ENCODE measurements at places on chromosomes 6 and 20.

DNA sequence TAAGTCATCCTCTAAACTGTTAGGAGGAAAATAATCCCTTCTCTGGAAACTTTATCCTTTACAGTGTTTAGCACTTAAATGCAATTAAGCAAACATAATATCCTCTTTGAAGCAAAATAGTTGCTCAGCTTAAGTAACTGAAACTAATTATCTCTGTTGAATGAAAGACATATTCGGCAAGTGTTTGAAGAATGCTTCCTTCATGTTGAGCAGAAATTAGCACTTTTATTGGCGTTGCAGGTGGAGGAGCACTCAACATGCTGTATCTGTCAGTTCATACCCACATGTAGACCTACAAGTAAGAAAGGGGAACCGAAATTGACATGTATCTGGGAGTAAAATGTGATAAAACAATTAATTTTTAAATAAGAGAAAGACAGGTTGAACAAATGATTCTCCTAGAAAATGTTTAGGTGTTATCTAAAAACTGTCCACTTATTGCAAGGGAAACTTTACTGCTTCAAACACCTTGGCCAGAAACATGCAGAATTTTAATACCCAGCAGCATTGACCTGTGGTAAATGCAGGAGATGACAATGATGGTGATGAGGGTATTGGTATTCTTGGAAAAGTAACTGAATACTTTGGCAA is 987.0 kb upstream of the MAP3K7 start:
- no peak for DNase-seq

GRCh38 chr6:84597238-84597875 is 167.0 kb downstream of the TBX18 start:
- no peak for DNase-seq

- peak; percentile 2 for DNase-seq
Measured at GRCh38 chr20:46204594-46205186, 86.6 kb downstream of the CD40 start.

GRCh38 chr6:73451223-73452106 is 632 bp downstream of the CGAS start:
- peak; percentile 44 for DNase-seq

- DNase-seq, result no peak
Measured at GRCh38 chr6:10843554-10843953, 5.2 kb upstream of the MAK start.

DNA sequence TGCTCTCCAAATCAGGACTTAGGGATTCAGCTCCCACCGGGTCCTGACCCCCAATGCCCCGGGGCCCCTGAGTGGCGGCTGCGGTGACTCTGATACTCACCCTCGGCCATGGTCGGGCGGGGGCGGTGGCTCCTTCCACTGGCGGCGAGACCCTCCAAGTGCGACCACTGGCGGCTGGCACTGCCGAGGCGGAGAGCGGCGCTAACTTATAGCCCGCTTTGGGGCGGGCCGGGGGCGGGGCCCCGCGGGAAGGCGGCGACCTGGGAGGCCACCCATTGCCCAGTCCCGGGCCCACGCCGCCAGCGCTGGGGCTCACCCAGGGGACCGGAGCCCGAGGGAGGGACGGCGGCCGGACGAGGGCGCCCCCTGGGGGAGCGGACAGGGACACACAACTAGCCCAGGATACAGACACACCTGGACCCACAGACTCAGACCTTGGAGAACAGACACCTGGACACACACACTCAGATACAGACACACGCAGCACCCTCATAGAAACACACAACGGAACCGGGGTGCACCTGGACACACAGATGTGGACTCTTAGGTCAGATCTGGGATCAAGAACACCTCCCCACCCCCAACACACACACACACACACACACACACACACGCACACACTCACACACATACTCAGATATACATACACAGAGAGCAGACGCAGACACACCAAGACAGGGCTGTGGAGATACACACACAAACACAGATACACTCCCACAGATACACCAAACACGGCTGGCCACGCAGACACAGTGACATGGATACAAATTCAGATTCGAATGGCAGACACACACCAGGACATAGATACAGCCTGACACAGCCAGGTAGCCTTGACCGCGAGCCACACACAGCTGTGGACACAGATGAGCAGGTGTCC is at the start of gene TGM2:
TSS of gene TGM2 (minus strand) at position 182 of the 877 bp plus-strand sequence. CDS start at position 110, 72 bp downstream.
- DNase-seq, result peak; percentile 42

GRCh38 chr6:143123081-143123480 is 62.4 kb downstream of the AIG1 start:
- no peak for DNase-seq

- DNase-seq, result no peak
Measured at GRCh38 chr6:90364286-90364685, 67.6 kb upstream of the BACH2 start.

DNA sequence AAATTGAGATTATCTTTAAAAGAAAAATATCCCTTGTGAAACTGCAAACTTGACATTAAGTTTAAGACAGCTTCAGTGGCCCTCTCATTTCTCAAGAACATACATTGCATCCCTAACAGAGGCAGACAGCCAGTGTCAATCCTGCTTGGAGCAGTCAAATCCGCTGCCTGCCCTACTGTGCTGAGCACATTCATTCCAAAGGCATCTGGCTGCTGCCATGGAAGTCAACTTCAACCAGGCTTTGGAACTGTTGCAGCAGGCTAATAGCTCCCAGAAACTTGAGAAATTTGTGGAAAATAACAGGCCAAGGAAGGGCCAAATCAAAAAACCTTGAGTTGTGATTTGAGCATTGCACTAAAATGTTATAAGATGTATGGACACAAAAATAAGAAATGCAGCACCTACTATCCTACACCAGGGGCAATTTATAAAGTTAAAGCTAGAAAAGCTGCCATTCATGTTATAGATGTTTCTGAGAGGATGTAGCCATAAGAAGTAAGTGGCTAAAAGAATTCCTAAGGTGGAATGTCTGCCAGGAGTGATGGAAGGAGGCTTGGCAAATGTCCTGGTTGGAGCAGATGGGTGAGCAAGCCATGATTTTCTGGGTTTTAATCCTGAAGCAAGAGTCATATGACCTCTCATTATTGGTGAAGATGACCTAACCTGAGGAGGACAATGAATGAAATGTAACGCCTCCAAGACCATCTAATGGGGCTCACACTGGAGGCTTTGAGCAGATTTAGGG is 31.4 kb upstream of the HAO1 start:
- no peak for DNase-seq

GRCh38 chr6:155980768-155981079 is 525.1 kb upstream of the NOX3 start:
- no peak for DNase-seq

- peak; percentile 39 for DNase-seq
Measured at GRCh38 chr6:6724539-6725467, 136.3 kb downstream of the LY86 start.

DNA sequence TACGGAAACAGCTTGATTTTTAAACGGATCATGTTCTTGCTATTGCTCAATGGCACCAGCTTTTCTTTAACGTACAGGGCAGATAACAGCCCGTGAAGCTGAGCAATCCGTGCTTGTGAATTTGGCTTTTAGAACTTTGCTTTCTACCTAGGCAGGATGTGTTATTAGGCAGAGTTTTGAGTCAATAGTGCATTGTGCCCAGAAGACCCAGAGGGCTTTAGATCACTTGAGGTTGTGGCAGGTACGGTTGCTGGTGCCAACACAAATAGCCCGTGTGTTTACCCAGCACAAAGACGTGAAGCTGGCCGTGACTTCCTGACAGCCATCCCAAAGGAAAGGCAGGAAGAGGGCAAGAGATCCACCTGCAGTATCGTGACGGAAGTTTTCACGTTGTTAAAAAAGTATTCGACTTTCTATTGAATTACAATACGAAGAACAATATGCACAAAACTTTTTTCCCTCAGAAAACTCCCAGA is 117.4 kb upstream of the FRMD1 start:
- DNase-seq, result no peak

DNA sequence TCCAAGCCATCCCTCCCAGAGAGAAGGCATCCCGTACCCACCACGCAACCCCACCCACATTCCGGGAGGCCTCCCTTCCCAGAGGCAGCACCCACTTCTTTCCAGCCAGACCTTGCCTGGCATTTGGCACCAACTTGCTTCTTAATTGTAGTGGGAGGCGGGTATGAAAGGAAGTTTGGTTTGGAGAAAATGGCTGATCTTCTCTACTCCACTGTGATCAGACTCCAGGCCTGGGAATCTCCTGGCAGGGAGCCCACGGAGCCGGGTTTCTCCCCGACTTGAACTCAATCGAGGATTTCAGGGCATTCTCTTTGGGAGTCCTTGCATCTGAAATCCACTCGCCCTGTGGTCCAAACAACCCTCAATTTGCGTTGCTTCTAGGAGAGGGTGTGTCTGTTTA is 107.1 kb downstream of the ZDHHC14 start:
- no peak for DNase-seq

- DNase-seq, result no peak
Measured at GRCh38 chr6:164690702-164691500, 618.5 kb downstream of the C6orf118 start.

DNA sequence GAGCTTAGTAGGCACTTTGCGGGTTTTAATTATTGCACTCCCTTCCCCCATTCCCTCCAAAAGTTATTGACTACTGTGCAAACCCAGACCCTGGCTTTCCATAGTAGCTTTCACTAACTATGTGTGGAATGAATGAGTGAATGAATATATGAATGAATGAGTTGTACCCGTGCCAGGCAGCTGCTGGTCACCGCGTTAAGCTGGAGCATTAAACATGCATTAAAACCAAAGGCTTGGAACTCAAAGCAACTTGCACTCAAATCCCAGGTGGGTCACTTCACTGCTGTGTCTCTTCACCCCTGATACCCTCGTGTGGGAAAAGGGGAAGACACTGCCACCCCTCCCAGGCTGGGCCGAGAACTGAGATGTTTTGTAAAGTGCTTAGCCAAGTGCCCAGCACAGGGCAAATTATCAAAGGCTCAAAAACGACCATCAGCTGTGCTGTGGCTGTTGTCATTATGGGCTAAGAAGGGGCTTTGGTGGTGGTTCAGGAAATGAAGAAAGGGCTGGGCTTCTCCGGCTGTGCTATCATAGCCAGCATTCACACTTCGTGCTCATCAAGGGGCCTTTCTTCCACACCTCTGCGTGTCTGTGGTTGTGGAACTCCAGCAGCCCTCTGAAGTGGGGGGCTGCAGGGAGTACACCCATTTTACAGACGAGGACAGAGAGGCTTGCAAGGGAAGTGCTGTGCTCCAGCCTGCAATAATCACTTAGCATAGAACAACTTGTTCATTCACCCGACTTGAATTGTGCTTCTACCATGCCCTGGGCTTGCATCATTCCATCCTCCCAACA is 60.2 kb upstream of the STX16 start:
- DNase-seq, result peak; percentile 0

DNA sequence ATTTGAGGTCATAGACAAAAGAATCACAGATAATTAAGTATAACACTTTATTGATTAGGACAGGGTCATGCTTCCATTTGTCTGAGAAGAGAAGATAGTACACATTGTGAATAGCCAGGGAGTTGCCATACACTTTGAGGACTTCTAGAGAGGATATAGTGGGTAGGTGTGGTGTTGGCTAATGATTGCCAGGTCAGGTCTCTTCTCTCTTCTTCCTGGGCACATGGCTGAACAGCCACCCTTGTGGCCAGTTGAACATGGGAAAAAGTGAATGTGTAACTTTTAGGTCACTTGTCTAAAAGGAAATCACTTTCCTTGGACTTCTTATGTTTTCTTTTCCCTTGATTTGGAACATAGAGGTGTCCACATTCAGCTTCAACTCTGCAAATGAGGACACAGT is 772.1 kb upstream of the MAP3K7 start:
- DNase-seq, result no peak

- no peak for DNase-seq
Measured at GRCh38 chr6:143579703-143580102, 68.2 kb upstream of the FUCA2 start.

DNA sequence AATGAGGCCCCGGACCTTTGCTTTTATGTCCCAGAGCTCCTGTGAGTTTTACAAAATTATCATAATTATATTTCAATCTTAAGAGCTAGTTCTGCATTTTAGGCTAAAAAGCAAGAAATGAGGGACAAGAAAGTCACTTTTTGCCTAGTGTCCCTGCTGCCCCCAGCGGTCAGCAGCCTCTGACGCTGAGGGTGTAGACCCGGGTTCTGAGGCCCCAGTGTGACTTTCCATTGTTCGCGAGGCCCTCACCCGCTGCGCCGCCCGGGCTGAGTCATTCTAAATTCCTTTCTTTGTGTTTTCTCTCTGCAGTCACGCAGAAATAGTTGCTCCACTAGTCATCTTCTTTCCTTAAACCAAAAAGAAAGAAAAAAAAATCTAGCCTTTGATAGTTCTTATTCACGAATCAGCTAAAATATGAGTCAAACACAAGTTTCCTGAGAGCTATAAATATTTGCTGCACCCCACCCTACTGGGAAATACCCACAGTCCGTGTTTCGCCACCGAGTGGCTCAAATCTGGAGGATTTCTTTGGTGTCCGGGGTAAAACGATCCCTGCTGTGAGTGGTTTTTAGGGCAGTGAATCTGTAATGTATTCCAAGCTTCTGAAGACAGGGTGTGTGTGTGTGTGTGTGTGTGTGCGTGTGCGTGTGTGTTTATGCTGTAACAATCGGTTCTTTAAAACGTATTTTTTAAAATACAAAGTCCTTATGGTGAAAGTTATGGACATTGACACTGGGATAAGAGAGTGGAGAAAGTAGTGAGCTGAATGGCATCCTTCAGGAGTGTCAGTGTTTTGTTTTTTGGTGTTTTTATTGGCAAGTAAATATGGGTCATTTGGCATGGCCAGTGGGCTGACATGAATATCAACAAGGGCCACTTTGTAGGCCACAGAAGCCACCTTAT is 59.7 kb upstream of the EEF1A1 start:
- DNase-seq, result peak; percentile 77

GRCh38 chr6:151494235-151494935 is 568 bp downstream of the CCDC170 start:
- DNase-seq, result no peak

DNA sequence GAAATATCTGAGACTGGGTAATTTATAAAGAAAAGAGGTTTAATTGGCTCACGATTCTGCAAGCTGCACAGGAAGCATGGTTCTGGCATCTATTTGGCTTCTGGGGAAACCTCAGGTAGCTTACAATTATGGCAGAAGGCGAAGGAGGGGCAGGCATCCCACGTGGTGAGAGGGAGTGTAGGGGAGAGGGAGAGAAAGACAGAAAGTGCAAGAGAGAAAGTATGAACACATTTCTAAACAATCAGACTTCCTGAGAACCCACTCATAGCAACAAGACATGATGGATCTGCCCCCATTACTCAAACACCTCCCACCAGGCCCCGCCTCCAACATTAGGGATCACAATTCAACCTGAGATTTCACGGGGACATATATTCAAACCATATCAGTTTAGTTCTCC is 107.4 kb downstream of the PERP start:
- DNase-seq, result no peak

DNA sequence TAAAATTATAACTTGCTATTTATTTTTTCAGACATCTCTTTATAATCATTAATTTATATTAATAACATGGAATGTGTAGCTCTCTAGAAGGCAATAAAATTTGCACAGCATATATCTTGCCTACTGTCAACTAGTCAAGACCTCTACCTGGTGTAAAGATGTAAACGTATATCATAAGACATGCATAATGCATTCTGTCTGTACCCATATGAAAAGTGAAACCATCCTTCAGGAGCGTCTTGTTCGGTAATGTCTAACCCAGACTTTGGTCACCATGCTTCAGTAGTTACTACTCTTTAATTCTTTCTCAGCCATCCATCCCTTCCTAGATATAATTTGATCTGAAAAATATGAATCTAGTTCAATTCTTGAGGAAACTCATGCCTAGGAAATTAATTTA is 21.0 kb downstream of the CEP43 start:
- no peak for DNase-seq

GRCh38 chr6:36599791-36600209 is 5.6 kb downstream of the SRSF3 start:
- peak; percentile 78 for DNase-seq

- DNase-seq, result no peak
Measured at GRCh38 chr6:45739058-45739457, 276.6 kb downstream of the CLIC5 start.
